ENCODE measurements at places on chromosomes 4 and X.
A peak's percentile ranks its signal among the peaks of the same experiment; 100 is the strongest.

GRCh38 chr4:4417886-4418285, 31.0 kb downstream of the NSG1 start:
- peak; percentile 63 for DNase-seq
- no peak overlapping the region for H3K27ac ChIP-seq
- peaks cover 16% of the 10 kb centered on the region for H3K4me1 ChIP-seq
- peaks cover 64% of the 10 kb centered on the region for H3K36me3 ChIP-seq

DNA sequence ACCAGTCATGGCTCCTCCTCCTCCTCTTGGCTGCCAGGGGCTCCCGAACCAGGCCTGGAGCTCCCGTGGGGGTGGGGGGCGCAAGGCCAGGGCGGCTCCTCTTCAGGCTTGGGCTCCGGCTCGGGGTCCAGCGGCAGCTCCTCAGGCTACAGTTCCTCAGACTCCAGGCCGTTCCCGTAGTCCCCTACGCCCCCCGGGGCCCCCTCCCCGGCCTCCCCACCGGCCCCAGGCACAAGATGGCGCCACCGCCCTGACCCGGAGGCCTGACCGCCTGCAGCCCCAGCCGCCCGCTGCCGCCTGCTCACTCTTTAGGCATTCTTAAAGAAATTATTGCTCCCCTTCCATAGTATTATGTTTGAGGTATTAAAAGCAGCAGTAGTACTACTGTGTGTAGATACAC, 54.5 kb downstream of the TAF1 start:
- no peak overlapping the region for H3K4me3 ChIP-seq
- H3K27me3 ChIP-seq, result no peaks in the 10 kb centered on the region
- DNase-seq, result no peak
- H3K4me1 ChIP-seq, result no peaks in the 10 kb centered on the region

DNA sequence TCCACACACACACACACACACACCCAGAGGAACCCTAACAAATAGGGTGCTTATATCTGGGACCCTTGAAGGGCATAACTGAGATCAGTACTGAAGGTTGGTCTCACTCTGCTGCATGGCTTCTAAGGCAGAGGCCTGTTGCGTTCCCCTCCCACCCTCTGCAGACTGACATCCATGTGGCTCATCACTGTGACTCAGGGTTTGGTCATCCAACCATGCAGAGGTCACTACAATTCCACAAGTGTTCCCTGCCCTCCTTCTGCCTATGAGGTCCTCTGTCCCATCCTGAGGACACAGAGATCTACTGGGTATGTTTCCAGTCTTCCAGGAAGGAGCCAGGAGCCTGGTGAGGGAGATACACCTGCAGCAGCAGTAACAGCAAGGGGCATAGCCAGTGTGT, 55.8 kb downstream of the XAGE2 start:
- H3K4me3 ChIP-seq, result no peak overlapping the region
- DNase-seq, result no peak
- H3K27ac ChIP-seq, result no peak overlapping the region

DNA sequence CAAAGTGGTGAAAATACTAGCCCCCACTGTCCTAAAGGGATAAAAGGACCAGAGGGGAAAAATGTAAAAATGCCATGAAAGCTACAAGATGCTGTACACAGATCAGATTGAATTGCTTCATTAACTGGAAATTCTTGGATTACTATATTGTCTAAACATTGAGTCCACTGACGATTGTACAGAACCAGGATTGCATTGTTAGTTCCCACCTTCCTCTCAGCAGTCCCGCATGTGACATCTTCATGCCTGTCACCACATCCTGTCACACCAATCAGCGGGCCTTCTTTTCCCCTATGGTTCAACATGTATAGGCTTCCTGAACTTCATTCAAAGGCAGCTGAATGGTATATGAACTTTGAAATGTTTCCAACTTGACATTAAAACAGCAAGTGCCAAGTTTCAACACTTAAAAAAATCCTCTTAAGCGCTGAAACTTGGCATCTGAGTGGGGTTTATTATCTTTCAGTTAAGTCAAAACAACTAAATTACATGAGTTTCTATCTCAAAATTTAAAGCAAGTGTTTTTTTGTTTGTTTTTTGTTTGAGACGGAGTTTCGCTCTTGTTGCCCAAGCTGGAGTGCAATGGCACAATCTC, 24.6 kb downstream of the ZRSR2 start:
- no peak overlapping the region for H3K4me3 ChIP-seq
- no peak overlapping the region for H3K27ac ChIP-seq
- H3K4me1 ChIP-seq, result peaks cover 18% of the 10 kb centered on the region
- H3K36me3 ChIP-seq, result peaks cover 38% of the 10 kb centered on the region

DNA sequence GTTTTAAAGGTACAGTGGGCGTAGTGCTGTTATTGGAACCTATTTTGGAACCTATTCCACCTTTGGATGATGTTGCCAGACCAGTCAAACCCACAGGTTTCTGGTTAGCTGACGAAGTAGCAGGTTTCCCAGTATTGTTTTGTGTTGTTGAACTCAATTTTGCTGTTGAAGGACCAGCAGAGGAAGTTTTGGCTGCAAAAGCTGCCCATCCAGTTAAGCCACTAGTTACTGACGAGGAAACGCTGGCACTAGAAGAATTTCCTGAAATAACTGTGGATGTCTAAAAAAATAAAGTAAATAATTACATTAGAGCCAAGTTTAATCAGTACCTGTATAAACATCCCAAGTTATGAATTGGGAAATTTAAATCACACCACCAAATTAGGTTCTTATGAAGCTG, 25.5 kb downstream of the INTS12 start:
- DNase-seq, result no peak
- no peak overlapping the region for H3K4me3 ChIP-seq
- no peaks in the 10 kb centered on the region for H3K4me1 ChIP-seq
- no peak overlapping the region for H3K27ac ChIP-seq
